SHP77 (cell line): ENCODE measurements at places on chromosomes 4 and X.
A peak's percentile ranks its signal among the peaks of the same experiment; 100 is the strongest.

- no peak for DNase-seq
Measured at GRCh38 chr4:9898596-9899305, 117.3 kb downstream of the DRD5 start.

GRCh38 chr4:27928761-27929540 is 1068.3 kb downstream of the STIM2 start:
- no peak for DNase-seq

DNA sequence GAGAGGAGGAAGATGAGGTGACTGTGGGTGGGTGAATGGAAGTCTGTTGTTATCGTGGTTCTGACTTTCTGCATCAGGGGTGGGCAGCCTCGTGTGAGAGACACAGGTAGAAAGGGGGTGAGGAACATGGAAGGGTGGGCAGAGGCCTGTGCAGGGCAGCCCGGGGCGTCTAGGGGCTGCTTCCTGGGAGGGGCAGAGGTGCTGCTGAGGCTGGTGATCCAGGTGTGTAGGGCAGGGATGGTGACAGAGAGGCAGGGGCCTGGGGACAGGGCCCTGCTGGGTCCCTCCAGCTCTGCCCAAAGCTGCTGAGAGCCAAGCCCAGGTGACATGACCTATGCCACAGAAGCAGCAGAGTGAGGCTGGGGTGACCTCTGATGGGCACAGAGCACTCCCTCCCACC is 89.7 kb upstream of the C4orf50 start:
- DNase-seq, result no peak

GRCh38 chrX:119181491-119181890 is 53.9 kb upstream of the KIAA1210 start:
- no peak for DNase-seq

- no peak for DNase-seq
Measured at GRCh38 chrX:123736333-123736921, 3.6 kb upstream of the THOC2 start.

DNA sequence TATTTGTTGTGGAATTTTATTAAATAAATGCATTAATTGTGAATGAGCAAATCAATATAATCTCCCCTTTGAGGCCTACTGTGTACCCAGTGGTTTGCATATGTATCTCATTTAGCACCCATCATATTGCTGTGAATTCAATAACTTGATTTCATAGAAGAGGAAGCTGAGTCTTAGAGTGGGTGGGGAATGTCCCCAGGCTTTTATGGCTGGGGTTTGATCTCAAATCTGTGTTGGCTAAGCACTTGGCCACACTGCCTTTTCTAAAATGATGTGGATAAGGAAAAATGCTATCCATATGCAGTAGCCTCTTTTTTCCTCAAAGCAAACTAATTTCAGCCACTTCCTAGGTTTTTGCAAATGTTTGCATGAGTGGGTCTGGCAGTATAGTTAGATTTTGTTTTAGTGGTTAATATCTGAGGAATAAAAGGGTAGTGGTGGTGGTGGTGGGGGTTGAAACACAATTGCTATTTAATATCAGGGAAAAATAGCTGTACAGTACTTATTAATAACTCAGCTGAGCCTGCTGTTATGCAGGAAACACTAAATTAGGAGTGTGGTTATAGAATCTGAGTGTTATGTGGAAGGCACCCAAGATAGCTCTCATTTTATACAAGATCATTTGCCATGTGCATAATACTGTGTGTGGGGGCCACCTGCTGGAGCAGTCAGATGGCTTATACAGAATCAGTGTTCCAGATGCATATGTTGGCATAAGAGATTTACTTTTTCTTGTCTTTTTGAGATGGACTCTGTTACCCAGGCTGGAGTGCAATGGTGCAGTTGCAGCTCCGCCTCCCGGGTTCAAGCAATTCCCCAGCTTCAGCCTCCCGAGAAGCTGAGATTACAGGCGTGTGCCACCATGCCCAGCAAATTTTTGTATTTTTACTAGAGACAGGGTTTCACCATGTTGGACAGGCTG is 108.0 kb downstream of the TMEM131L start:
- DNase-seq, result no peak

DNA sequence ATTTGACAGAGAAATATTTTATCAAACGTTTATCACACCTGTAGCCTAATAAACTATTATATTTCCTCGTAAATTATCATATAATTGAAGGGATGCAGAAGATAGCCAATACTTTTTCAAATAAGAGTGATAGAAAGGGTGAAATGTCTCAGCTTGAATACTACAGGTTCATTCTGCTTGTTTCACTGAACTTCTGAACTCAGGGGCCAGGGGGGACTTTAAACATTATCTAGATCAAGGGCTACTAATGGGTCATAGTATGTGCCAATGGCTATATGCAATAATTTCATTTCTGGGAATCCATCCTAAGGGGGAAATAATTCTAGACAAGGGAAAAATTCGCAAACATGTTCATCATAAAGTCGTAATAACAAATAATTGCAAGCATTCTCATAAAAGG is 2.6 kb downstream of the ALPK1 start:
- DNase-seq, result no peak

GRCh38 chr4:81471298-81471587 is 464 bp downstream of the RASGEF1B start:
- DNase-seq, result no peak

GRCh38 chr4:141643557-141643956 is 7.2 kb downstream of the IL15 start:
- no peak for DNase-seq

GRCh38 chrX:138917781-138918180 is 206.3 kb upstream of the FGF13 start:
- DNase-seq, result no peak

DNA sequence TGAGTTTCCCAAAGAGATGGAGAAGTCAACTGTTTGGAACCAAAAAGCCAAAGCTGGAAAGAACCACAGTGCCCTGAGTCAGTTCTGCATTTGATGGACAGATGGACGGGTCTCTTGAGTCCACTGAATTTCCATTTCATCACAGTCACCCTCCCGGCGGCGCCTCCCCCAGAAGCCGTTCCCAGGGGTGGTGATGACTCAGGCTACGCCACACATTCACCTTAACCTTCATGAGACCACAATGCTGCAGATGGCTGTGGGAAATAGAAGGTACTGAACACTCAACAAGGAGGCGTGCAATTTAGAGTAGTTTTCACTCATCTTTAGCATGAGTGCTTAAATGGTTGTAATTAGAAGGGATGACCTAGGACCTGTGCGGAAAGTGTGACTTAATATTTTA is 61.3 kb downstream of the STOX2 start:
- DNase-seq, result no peak

- no peak for DNase-seq
Measured at GRCh38 chr4:97828646-97829045, 314.6 kb downstream of the STPG2 start.

- DNase-seq, result no peak
Measured at GRCh38 chrX:18654875-18655836, 16.8 kb downstream of the RS1 start.

DNA sequence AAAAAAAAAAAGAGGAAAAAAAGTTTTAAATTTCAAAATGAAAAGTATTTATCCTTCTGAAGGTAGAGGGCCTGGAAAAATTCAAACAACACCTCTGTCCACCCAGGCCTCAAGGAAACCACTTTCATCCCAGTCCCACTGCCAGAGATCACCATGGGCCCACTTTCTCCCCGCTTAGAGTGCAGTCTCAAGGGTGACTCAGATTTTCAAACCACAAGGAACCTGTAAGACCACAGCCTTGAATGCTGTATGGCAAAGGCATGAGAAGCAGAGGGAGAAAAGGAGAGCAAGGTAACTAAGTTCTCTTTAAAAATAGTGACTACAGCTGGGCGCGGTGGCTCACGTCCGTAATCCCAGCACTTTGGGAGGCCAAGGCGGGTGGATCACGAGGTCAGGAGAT is 87.9 kb upstream of the PACRGL start:
- DNase-seq, result no peak

- DNase-seq, result no peak
Measured at GRCh38 chrX:81206476-81206875, 4.6 kb downstream of the SH3BGRL start.

- no peak for DNase-seq
Measured at GRCh38 chr4:23814587-23814986, 75.3 kb downstream of the PPARGC1A start.

GRCh38 chrX:42463706-42464490 is 314.1 kb downstream of the PPP1R2C start:
- no peak for DNase-seq

- DNase-seq, result no peak
Measured at GRCh38 chrX:153681175-153681574, 6.6 kb upstream of the SLC6A8 start.

GRCh38 chrX:153806999-153807575 is 12.6 kb downstream of the SSR4 start:
- no peak for DNase-seq

- no peak for DNase-seq
Measured at GRCh38 chr4:185082561-185082960, 60.5 kb upstream of the SLC25A4 start.

- DNase-seq, result no peak
Measured at GRCh38 chr4:76998251-76998901, 48.8 kb downstream of the SEPTIN11 start.

GRCh38 chr4:118957722-118958445 is 69.2 kb downstream of the SYNPO2 start:
- DNase-seq, result no peak

GRCh38 chr4:142565771-142566170 is 280.3 kb downstream of the INPP4B start:
- DNase-seq, result no peak

GRCh38 chr4:59945277-59945676 is 1254.8 kb upstream of the ADGRL3 start:
- no peak for DNase-seq

DNA sequence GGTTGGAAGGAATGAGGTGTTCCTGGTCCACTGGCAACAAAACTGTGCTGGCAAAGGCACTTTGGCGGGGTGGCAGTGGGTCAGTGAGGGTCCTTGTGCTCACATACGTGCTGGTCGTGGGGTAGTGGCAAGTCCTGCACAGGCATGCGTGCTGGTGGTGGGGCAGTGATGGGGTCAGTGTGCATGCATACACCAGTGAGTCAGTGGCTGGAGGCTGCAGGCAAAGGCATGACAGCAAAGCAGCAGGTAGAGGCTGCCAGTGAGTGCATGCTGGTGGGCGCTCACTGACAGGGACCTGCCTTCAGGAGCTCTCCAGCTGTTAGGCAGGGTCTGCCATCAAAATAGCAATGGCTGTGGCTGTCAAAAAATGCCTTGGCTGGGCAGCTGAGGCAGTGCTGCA is 42.1 kb downstream of the TMPRSS11E start:
- no peak for DNase-seq

DNA sequence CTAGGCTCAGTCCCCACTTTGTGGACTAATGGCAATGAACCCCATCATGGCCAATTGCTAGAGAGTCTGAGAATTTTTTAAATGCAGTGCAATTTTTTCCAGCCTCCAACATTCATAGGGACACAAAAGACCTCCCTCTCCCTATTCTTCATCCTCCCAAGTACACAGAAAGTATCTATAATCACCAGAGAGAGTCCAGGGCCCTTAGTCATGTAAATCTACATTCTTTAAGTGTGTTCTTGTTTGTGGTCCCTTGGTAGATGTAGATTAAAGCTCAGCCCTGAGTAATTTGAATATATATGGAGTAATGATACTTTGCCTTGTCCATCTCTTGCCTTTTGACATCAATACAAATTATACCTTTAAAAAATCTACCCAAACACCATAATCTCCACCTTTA is 51.3 kb upstream of the ATXN3L start:
- no peak for DNase-seq

DNA sequence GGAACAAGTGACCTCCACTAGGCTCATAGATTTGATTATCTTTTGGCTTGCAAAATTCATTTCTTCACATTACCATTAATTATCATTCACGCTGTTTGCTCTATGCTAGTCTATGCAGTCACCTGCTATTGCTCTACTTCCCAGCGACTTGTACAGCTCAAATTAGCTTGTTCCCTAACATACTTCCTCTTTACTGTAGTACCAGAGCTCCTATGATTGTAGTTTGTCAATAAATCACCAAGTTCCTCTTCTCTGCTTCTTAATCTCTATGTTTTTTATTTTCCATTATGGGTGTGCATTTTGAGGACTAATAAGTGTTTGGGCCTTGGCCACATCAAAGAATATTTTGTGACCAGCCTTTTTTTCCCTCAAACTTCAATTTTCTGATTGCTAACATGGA is 6.2 kb upstream of the GSPT2 start:
- no peak for DNase-seq

- peak; percentile 26 for DNase-seq
Measured at GRCh38 chrX:56366901-56367300, 134.7 kb downstream of the KLF8 start.

DNA sequence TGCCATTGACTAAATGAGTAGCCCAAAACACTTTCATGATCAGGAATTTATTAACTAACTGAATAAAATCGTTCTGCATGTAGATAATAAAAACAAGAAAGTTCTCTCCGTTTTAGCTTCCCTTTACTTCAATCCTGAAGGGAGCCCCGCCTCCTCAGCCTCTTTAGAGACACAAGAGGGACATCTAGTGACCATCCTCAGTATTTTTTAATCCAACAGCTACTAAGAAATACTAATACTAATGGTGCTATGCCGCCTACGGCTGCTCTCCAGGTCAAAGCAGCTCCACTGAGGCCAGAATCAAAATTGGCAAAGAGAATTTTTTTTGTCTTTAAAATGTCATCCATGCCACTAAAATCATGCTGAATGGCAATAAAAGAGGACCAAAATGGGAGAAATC is 3.2 kb upstream of the PCDH19 start:
- no peak for DNase-seq

- DNase-seq, result no peak
Measured at GRCh38 chr4:11439836-11440235, 11.1 kb upstream of the HS3ST1 start.

DNA sequence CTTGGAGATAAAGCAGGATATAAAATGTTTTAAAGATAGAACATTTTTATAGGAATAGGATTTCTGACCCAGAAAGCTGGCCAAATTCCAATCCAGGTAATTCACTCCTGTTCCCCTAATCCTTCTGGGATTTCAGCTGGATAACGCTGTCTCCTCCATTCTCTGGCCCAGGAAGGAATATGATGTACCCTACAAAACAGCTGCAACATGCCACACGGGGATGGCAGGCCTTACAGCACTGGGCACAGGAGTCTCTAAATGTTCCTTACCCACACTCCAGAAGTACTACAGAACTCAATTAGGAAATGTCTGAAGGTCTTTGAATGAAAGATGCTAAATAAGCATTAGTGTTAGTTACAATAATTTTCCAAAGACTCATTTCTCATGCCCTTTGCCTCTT is 15.8 kb downstream of the CAMK2D start:
- no peak for DNase-seq
